ENCODE measurements at places on chromosomes 7 and 10.
A peak's percentile ranks its signal among the peaks of the same experiment; 100 is the strongest.

GRCh38 chr10:3786295-3787015 is 1.4 kb upstream of the KLF6 start:
- no peak for DNase-seq

- DNase-seq: no peak
Measured at GRCh38 chr10:13450069-13450468, 78.7 kb downstream of the BEND7 start.

DNA sequence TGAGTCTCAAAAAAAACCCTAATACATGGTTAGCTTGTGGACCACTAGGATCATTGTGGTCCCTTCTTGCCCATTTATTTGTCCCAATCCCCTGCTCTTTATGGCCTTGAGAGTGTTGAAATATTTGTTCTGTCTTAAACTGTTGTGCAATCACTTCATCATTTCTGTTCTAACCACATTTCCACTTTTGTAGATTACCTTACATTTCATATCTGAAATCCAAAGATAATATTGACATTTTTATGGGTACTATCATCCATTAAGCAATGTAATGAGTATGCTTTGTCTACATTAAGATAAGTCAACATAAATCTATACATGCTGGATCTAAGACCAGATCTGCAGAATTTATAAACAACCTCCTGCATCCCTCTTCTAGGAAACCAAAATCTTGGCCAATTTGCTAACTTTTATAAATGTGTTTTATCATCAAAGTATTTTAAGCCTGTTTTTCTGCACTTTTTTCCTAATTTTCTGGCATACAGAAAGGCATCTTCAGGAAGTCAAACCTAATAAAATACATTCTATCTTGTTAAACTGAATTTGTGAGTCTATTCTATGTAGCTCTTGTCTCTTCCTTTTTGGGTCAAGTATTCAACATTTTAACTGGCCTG is 359.4 kb upstream of the CELF2 start:
- DNase-seq: no peak

DNA sequence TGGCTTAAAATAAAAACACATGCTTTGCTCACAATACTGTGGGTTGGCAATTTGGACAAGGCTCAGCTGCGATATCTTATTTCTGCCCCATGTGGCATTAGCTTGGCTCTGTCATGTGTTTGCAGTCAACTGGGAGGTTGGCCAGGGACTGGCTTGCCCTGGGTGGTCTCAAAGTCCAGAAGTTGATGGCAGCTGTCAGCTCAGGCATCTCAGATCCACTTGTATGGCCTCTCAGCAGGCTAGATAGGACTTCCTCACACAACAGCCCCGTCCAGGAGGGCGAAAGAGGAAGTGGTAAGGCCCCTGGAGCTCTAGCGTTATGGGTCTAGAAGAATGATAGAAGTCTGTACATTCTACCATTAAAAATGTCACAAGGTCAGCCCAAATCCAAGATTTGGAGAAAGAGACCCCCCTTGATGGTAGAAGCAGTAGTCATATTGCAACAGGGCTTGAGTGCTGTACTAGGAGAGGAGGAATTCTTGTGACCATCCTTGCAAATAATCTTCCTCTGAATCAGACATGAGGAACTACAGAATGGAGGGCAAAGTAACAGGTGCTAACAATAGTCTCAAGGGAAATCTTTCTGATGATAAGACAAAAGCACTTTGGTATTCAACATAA is 166.2 kb downstream of the FAM107B start:
- DNase-seq: no peak

DNA sequence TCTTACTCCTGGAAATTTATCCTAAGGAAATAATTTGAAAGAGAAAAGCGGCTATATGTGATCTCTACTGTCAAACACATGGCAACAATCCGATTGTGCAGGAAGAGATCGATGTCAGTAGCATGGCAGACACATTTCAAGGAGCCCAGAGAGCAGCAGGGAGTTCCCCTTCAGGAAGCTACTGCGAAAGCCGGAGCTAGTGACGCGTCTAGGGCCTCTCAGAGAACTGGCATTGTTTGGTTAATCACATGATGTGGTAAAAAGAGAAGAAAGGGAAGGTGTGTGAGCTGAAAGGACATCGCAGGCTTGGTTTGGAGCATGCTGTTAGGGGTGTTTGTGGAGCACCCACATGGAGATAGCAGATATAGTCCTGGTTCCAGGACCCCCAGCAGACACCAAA is 74.9 kb downstream of the BEND7 start:
- DNase-seq: no peak

- no peak for DNase-seq
Measured at GRCh38 chr7:77830649-77831355, 32.2 kb downstream of the PHTF2 start.

DNA sequence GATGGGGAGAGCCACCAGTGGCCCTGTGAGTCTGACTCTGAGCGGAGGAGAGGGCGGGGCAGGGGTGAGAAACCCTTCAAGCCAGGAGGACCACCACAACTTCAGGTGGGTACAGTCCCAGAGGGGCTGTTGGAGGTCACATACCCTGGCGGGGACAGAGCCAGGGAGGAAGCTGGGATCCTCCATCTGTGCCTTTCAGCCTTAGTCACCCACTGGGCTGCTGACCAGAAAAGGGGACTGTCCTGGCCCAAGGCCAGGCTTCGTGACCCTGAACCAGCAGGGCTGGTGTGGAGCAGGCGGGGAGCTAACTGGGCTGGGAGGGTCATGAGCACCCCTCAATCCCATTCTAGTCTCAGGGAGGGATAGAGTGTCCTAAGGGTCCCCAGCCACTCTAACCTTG is 1.5 kb upstream of the CALHM3 start:
- no peak for DNase-seq

GRCh38 chr7:69309601-69310000 is 288.7 kb upstream of the AUTS2 start:
- DNase-seq: no peak

DNA sequence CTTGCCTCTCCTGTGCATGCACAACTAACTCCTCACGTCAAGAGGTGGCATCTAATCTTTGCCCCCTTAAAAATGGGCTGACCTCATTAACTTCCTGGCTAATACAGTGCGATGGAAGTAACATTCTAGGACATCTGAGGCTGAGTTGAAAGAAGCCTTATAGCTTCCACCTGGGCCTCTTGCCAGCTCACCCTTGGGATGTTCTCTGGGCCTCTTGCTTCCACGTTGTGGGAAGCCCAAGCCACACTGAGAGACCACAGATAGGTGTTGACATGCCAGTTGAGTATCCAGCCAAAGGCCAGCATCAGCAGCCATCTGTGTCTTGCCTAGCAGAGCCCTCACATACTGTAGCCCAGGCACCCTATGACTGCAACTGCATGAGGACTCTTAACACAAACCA is 60.8 kb upstream of the GDF10 start:
- no peak for DNase-seq

DNA sequence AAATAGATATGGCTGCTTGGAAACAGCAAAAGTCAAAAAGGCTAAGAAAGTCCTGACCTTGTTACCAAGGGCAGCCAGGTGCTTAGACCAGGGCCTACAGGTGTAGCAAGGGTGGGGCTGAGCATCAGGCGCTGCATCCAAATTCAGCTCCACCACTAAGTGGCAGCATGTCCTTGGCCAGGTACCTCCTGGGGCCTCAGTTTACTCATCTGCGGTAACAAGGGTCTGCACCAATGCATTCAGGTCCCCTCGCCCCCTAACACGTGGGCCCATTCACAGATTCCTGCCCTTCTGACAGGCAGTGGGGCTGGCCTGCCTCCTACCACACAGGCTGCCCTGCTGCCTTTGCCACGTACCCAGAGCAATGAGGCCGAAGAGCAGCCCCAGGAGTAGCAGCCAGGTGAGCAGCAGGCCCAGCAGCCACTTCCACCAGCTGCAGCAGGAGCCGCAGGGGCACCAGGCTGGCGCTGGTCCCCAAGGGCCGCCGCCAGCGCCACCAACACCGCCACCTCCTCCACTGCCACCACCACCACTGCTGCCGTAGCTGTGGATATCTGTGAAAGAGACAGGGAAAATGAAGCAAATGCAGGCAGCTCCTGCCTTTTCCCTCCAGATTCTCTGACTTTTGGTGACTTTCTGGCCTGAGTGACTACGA is 28.9 kb downstream of the COL17A1 start:
- DNase-seq: no peak

DNA sequence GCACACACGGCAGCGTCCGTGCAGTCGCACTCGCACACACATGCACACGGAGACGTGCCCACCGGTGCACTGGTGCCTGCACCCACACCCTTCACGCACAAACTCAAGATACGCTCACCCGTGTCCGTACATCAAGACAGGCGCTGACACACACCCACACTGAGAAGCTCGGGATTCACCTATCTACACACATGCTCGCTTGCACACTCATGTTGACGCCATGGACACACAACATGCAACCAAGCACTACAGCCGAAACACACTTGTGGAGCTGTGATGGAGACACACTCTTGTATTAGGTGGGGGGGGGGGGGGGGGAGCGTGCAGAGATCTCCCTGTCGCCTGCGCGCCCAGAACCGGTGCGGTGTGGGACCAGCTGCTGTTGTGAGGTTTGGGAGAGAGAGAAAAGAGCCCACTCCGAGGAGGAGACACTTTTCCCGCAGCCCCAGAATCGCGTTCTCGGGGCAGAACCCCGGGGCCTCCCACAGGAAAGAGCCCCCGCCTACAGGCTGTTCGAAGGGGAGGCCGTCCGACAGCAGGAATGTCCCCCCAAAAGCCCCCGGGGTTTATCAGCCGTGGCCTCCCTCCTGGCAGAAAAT is 605 bp upstream of the NFKB2 start:
- peak; percentile 6 for DNase-seq

DNA sequence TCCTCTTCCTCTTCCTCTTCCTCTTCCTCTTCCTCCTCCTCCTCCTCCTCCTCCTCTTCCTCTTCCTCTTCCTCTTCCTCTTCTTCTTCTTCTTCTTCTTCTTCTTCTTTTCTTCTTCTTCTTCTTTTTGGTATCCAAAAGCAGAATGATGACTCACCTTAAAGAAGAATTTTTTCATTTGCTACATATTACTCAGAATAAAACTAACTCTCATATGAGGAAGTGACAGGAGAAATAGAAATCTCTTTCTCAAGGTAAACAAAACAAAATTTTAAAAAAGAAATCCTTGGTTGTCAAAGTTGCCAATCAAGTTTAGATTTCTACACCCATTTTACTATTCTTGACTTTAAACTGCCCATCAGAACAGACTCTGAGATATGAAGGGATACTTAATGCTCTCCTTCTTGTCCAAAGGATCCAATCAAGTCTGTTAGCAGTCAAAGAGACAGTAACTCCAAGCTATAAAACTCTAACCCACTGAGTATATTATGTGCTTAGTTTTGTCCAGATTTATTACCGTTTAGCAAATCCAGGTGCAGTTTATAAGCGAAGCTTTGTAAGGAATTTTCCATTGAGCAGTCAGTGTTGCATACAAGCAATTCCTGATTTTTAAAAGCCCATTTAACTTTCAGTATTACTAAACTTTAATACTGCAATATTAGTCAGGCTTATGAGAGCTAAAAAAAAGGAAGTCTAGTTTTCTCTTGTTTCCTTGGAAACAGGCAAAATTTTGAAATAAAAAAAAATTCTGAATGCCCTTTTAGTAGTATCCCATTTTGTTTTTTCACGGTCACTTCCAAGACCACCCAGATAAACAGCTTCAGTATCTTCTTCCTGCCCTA is 43.1 kb upstream of the SNX13 start:
- no peak for DNase-seq

DNA sequence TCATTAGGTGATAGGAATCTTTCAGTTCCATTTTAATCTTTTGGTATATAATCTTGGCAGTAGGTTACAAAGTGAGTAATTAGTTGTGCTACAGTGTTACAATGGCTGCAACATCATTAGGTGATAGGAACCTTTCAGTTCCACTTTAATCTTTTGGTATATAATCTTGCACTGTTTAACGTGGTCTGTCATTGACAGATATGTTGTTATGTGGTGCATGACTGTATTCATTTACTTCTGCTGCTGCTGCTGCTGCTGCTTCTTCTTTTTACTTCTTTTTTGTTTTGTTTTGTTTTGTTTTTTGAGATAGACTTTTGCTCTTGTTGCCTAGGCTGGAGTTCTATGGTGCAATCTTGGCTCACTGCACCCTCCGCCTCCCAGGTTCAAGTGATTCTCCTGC is 28.6 kb downstream of the ST7 start:
- DNase-seq: no peak

GRCh38 chr7:96532428-96532935 is 177.2 kb downstream of the SEM1 start:
- no peak for DNase-seq

GRCh38 chr10:15325944-15326284 is 45.2 kb downstream of the FAM171A1 start:
- no peak for DNase-seq

GRCh38 chr7:20513341-20513740 is 102.1 kb upstream of the ABCB5 start:
- DNase-seq: no peak

GRCh38 chr10:75434291-75434690 is 2.9 kb downstream of the LRMDA start:
- no peak for DNase-seq

DNA sequence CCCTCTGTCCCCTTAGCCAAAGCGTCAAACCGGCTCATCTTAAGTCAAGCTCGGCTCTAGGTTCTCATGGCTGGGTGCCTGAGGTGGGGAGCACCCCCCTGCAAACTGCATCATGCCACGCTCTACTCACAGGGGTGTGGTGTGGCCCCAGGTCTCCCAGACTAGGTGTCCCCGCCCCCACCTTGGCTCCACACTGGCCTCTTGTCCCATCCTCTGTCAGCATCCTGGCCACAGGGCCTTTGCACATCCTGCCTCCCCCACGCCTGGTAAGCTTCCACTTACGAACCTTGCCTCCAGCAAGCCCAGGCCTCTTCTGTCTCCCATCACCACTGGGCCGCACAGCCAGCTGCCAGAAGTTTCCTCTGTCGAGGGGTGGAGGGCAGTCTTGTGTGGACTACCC is 20.2 kb upstream of the GRIFIN start:
- no peak for DNase-seq

- DNase-seq: no peak
Measured at GRCh38 chr7:152078786-152079185, 53.3 kb downstream of the GALNT11 start.

- no peak for DNase-seq
Measured at GRCh38 chr10:107687701-107688100, 523.2 kb upstream of the SORCS1 start.

DNA sequence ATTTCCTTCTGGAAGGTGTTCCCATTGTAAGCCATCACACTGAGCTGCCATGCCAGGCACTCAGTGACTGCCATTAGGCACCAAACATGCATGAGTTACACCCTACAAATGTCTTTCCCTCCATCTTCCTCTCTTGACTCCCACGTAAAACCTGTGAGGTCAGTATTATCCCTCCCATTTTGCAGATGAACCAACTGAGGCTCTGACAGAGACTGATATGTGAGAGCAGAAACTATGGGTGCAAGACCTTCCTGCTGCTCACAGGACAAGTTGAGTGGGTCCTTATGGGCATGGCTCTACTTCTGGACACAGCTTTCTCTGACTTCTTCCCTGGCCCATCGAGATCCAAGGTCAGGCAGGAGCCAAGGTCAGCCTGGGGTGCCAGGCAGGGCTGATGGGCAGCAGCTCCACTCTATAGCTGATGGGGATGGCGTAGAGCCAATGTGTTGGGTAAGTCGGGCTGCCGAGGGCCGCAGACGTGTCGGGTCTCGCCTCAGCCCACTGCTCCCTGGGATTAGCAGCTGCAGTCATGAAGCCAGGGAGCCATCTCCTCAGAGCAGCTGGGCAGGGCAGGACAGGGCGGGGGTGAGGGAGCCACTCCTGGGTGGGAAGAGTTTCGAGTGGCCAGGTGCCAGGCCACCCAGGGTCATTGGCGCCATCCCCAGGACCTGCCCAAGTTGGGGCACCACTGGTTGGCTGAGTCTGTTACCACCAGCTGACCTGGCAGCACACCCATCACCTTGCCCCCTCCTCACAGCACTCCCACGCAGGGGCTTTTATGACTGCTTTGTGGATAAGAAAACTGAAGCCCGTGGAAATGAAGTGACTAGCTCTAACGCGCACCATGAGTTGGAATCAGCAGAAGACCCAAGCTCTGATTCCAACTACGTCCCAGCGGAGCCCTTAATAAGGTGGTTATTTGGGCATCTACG is 117.8 kb upstream of the ZMIZ1 start:
- no peak for DNase-seq

Measured in COLO829 (cell line).